ENCODE measurements at places on chromosomes 4 and X.

DNA sequence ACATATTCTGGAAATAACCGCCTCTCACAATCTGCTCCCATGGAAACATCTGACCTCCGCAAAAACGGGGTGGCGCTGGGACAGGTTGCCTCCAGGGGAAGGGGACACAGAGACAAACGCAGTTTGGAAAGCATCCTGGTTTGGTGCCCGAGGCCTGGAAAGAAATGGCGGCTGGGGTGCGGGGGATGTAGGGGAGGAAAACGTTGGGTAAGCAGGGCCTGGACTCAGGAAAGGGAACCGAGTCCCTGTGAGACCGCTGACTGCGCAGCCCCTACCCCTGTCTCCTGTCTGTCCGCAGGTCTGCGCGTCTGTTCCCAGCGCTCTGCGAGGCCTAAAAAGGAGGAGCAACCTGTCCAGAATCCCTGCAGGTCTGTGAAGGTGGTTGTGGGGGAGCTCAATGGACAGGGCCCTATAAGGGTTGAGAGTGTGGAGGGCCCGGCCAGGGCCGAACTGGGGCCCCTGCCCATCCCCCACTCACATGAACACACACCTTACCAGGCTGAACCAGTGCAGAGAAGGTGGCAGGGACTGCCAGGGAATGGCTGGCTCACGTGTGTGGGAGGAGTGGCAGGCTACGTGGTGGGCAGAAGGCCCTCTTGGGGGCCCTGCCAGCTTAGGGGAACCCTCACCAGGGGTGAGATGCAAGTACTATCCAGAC is 672 bp downstream of the TCEAL3 start:
- no peak for DNase-seq

- no peak for DNase-seq
Measured at GRCh38 chrX:38864165-38864564, 62.9 kb downstream of the MID1IP1 start.

DNA sequence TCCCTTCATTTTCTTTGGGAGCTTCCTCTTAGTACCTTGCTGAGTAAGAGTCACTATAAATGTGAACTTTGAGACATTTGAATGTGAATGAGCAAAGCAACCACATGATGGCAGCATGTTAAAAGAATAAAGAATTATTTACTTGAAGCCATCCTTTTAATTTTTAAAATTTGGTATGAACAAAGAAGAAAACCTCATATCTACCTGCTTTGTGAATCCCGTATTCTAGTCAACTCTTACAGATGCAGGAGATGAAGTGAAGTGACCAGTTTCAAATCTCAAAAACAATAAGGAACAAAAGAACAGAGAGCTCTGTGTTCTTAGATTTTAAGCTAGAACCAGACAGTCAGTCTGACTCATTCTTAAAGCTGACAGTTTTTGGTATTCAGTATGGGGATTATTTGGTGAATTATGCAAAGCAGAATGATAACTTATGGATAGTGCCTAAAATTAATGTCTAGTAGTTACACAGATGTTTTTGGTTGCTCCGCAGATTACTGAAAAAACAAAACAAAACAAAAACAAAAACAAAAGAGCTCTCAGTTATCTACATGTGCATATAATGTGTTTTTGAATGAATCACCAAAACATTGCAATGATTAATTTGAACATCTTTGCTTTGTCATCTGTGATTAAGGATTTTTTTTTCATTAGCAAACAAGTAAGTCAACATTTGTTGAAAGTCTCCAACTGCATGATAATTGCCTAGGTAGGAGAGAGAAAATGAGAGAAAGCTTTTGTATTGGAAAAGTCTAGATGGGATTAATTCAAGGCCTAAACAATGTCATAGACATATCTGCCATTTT is 48.2 kb upstream of the H2AZ1 start:
- DNase-seq: no peak

GRCh38 chr4:86582410-86582809 is 11.7 kb upstream of the PTPN13 start:
- no peak for DNase-seq
